ENCODE measurements at places on chromosomes 3 and 15. TPM values are rescaled to one million over a fixed set of nuclear protein-coding genes. Genes with fewer than 3 reads are reported as not detected.

DNA sequence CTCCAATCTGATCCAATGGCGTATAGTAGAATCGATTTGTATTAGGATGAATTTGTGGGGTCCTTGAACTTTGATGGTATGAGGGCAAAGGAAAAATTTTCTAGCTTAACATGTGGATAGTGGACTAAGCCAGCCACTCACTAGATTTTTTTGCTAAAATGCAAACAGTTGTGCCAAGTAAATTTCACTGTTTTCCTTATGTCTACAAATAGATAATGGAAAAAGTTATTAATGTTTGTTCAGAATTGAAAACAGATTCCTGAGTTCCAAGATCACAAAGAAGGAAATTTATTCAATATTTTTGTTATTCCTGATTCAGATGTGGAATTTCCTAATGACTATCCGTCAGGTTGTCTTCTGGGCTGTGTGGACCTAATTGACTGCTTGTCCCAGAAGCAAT lies 35.2 kb upstream of the ZNF609 start:
- no peak for DNase-seq

MED12L gene
- 8.5 TPM for total RNA-seq

DNA sequence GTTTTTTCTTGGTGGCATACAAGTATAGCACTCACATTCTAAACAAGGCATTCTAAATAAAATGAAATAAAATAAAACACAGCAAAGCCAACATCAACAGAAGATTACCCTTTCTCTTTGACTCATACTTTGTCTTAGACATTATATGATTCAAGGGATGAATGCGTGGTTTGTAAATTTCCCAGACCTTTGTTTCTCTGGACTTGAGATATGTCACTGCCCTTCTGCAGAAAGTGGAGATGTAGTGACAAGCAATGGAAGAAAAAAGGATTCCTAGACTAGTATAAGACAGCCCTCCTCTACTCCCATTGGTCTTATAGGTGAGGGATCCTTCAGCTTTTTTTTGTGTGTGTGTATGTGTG lies 22.4 kb downstream of the NANOGP8 start:
- no peak for DNase-seq

DNA sequence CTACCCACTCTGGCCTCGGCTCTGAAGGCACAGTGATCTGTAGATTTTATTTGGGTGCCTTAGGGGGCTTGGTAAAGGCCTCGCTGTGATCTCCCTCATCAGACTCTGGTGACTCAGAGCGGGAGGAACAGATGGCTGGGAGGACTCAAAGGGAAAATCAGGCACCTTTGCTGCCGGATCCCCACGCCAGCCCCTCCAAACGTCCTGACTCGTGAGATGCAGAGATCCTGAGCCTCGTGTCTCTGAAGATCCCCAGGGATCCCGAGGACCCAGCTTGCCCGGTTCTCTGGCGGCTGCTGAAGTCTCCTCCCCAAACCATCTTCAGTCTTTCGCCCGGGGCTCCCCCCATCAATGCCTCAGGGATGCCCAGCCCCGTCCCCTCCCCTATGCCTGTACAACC lies 32.8 kb downstream of the MUC20 start:
- no peak for DNase-seq

DNA sequence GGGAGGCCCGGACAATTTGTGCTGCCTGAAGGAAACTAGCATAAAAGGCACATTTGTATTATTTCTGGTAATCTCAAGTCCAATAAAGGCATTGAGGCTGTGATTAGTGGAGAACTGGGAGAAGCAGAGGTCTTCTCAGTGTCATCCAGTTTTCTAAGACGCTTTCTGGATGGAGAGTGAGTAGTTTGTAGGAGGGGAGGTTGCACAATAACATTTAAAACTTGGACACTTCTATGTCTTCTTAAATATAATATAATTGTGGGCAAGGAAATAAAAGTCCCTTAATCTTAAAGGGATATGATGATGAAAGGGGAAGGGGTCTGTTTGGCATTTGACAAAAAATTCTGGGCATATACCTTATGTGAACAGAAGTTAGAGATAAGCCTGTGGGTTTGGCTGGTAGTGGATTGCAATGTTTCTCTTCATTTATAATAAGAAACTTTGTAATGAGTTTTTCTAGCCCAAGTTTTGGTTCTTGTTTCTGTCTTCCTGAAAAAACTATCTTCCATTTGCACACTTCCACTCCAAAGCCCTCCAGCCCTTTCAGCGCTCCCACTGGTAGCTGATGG lies 291.6 kb upstream of the TGFBR2 start:
- DNase-seq: no peak

GRCh38 chr3:66248641-66249040 lies 27.8 kb downstream of the SLC25A26 start:
- DNase-seq: no peak

- no peak for DNase-seq
Observed at GRCh38 chr15:89457086-89457485, 39.3 kb downstream of the RHCG start.

DNA sequence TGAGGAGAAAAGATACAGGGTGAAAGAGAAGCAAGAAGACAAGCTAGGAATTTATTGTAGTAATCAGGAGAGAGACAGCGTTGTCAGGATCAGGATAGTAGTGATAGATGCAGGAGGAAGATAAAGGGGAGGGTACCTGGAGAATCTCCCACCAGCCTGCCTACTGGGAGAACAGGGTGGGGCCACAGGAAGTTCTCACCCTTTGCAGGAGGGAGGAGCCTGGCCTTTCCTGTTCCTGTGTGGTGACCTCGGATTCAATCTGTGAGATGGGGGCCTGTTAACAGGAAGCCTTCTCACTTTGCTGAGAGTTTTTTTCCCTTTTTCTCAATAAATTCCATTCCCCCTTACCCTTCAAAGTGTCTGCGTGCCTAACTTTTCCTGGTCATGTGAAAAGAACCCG lies 37.6 kb downstream of the GMPS start:
- DNase-seq: no peak

- no peak for DNase-seq
Observed at GRCh38 chr3:54056521-54056920, 65.8 kb upstream of the CACNA2D3 start.

DNA sequence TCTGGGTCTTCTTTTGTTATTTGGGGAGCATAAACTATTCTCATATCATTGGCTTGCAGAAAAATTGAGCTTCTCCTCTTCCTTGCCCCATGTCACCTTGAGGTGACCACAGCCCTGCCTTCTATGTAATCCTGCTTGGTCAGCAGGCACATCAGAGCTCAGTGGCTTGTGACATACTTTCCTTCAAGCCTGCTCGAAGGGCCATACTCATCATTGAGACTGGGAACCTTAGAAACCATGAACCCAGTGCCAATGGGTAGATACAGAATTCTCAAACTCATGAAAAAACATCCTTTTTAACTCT lies 3.7 kb upstream of the CCR2 start:
- DNase-seq: no peak

GRCh38 chr15:81914734-81915256 lies 131.0 kb downstream of the MEX3B start:
- peak; percentile 97 for DNase-seq

- DNase-seq: no peak
Observed at GRCh38 chr15:48318131-48318530, 13.1 kb upstream of the DUT start.

- DNase-seq: no peak
Observed at GRCh38 chr3:130433306-130433705, 83.7 kb upstream of the COL6A6 start.

DNA sequence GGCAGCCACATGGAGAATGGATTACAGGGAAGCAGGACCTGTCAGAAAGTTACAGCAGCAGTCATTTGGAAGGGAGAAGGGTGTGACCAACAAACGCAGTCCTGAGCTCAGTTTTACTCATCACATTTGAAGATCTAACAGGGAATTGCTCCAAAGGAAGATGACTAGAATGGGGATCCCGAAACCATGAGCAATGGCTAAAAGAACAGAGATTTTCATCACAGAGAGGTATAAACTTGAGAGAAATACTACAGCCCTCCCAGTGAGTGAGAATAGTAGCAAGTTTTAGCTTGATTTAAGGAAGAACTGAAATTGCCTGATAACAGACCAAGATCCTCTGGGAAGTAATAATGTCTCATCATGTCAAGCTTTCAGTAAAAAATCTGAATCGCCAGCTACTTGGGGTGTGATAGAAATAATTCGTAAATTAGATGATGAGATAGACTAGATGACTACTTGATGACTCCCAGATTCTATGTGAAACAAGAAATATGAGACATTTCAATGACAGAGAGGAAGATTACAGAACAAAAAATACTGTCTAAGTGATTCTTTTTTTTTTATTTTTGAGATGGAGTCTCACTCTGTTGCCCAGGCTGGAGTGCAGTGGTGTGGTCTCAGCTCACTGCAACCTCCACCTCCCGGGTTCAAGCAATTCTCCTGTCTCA lies 16.9 kb downstream of the CD47 start:
- DNase-seq: peak; percentile 19

GRCh38 chr3:13886593-13887129 lies 6.8 kb upstream of the WNT7A start:
- DNase-seq: no peak

DNA sequence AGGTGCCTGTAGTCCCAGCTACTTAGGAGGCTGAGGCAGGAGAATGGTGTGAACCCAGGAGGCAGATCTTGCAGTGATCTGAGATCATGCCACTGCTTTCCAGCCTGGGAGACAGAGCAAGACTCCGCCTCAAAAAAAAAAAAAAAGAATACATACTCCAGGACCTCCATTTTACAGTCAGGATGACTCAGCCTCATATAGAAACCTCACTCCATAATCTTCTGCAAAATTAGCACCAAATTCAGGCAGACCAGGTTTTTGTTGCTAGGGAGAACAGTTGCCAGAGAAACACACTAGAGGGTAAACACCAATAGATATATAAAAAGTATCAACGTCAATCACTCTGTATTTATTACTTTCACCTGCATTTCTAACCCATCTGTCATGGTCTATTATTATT lies 28.3 kb upstream of the AP3B2 start:
- DNase-seq: no peak

ELL3 gene
- total RNA-seq: 6.1 TPM

DNA sequence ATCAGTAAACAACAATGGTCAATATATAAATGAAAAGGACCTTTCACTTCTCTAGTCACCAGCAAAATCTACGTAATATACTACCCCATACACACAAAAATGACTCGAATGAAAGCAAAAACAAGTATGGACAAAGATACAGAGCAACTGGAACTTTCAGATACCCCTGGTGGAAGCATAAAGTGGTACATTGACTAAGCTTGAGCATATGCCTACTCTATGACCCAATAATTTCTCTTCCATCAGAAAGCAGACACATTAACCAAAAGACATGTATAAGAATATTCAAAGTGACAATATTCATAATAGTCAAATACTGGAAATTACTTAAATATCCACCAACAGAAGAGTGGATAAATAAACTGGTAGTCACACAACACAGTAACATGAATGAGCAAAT lies 86.0 kb downstream of the EFL1 start:
- no peak for DNase-seq

TRIM42 gene
- total RNA-seq: not detected

DNA sequence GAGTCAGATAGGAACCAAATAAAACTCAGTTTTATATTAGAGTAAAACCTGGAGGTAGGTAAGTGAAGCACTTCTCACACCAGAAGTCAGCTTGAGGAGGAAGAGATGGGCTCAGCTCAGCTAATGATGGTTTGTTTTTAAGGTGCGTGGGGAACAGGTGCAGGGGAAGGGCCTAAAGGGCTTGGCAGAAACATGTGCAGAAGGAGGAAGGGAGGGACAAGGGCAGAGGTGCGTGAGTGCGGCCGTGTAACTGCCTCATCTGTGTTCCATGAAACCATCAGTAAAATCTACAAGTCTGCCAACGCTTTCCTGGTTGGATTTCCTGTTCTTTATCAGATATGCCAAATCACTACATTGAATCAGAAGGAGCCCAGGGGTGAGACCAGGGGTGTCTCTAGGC lies 19.9 kb downstream of the FYCO1 start:
- DNase-seq: no peak

DNA sequence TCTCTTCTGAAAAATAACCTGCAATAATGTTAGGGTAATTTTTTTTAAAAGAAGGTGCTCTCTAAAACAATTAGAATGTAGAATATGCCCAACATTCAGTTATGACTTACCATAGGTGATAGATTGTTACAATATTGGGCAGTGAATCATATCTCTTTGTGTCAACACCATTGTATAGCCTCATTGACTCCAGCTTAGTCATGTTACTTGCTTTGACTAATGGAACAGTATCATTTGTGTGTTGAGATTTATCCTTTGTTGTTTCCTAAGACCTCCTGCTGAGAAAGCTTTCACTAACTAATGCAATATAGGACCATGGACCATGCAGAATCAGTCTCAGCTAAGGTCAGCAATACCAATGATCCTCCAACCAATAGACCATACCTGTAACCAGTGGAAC lies 1106.4 kb downstream of the SI start:
- DNase-seq: no peak

DNA sequence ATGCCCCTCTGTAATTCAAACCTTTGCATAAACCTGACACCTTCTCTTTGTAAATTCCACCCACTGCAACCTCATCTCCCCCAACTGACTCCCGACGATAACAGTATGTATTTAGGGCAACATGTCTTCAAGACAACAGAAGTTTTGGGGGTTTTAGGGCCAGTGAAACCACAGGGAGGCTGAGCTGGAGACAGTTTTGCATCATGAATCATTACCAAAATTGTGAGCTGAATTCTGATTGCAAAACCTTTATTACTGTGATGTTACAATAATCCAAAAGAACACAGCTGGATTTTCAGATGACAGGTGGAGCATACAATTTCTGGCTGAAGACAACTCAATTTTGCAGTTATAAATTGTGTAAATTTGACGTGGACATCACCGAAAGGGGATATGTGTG lies 281.3 kb upstream of the TTC14 start:
- no peak for DNase-seq

DPPA2 gene
- not detected for total RNA-seq

- DNase-seq: no peak
Observed at GRCh38 chr3:46667061-46667621, 26.3 kb downstream of the ALS2CL start.

DNA sequence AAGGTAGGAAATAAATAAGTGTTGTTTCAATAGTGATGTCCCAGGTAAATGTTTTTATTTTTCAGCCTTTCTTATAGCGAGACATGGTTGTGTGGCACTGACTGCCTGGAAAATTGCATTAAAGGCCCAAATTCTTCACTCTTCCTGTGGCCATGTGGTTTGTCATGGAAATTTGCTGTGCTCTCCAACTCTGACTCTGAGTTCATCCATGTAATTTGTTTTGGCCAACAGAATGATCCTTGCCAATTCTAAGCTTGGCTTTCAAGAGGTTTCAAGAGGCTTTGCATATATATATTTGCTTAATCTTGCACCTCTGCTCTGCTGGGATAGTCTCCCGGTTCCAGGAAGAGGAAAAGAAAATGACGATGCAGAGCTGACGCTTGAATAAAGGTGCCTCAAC lies 107.5 kb upstream of the ARHGEF26 start:
- DNase-seq: peak; percentile 53

Measured in tongue (tissue), 3 donors.